ENCODE measurements at places on chromosomes 11 and 22. TPM values are rescaled to one million over a fixed set of nuclear protein-coding genes. Genes with fewer than 3 reads are reported as not detected.

GRCh38 chr11:95268391-95268790 lies 37.4 kb upstream of the SESN3 start:
- DNase-seq: no peak
- no peak overlapping the region for H3K27ac ChIP-seq
- no peaks in the 10 kb centered on the region for H3K4me1 ChIP-seq
- H3K4me3 ChIP-seq: no peak overlapping the region
- no peaks in the 10 kb centered on the region for H3K36me3 ChIP-seq
- H3K27me3 ChIP-seq: no peaks in the 10 kb centered on the region

- H3K4me1 ChIP-seq: no peaks in the 10 kb centered on the region
- no peak overlapping the region for H3K4me3 ChIP-seq
- no peak overlapping the region for H3K27ac ChIP-seq
These were observed 23.9 kb upstream of the TCF20 start for GRCh38 chr22:42294034-42294985.

TMEM121B gene
- 1.4 TPM for polyA plus RNA-seq

DNA sequence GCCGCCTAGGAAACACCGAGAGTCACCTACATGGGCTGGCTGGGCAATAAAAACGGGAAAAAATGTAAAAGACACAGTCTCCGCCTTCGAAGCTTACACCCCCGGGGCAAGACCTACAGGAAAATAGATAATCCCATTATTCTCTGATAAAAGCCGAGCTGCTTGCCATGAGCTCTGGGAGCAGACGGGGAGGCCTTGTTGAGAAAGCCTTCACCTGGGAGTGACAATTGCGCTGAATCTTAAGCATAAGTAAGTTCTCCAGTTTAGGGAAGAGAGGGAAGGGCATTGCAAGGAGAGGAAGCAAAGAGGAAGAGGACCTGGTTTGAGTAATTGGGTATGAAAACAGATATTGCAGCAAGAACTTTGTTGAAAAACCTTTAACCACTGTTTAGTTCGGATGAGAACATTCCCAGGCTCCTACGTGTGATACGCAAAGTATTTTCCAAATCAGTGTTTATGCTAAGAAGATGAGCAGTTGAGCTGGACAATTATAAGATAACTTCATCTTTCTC lies 813 bp upstream of the BTBD10 start:
- H3K4me1 ChIP-seq: peaks cover 6% of the 10 kb centered on the region
- peak overlapping the region; percentile 84 for H3K4me3 ChIP-seq
- H3K27ac ChIP-seq: peak overlapping the region; percentile 95
- DNase-seq: no peak

IGLL1 gene
- not detected for polyA plus RNA-seq

GRCh38 chr11:1694064-1694845 lies 2.7 kb upstream of the KRTAP5-6 start:
- H3K4me3 ChIP-seq: no peak overlapping the region
- H3K36me3 ChIP-seq: no peaks in the 10 kb centered on the region
- DNase-seq: peak; percentile 92
- no peaks in the 10 kb centered on the region for H3K27me3 ChIP-seq

GRCh38 chr22:47472636-47473035 lies 710.2 kb downstream of the TBC1D22A start:
- no peaks in the 10 kb centered on the region for H3K36me3 ChIP-seq
- no peak overlapping the region for H3K4me3 ChIP-seq
- H3K27me3 ChIP-seq: no peaks in the 10 kb centered on the region
- DNase-seq: no peak
- no peaks in the 10 kb centered on the region for H3K4me1 ChIP-seq

DNA sequence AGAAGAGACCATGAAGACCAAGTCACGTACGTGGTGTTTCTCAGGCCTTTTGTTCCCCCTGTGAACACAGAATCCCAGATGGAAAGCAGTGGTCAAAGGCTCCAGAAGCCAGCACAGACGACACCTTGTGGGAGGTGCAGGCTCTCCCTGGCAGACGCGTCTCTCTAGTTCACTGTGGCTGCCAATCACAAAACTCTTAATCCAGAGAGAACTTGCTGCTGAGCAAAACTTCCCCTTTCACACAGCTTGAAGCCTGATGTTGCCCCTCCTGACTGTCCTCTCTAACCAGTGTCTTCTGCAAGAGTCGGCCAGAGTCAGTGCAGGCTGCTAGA lies 67.1 kb downstream of the PIWIL3 start:
- H3K27ac ChIP-seq: no peak overlapping the region
- no peak overlapping the region for H3K4me3 ChIP-seq
- peaks cover 5% of the 10 kb centered on the region for H3K4me1 ChIP-seq
- no peaks in the 10 kb centered on the region for H3K36me3 ChIP-seq
- no peaks in the 10 kb centered on the region for H3K27me3 ChIP-seq

- H3K36me3 ChIP-seq: no peaks in the 10 kb centered on the region
- H3K4me1 ChIP-seq: no peaks in the 10 kb centered on the region
- no peak overlapping the region for H3K4me3 ChIP-seq
- H3K27ac ChIP-seq: no peak overlapping the region
- no peak for DNase-seq
- no peaks in the 10 kb centered on the region for H3K27me3 ChIP-seq
These were observed 415.9 kb downstream of the ETS1 start for GRCh38 chr11:128171506-128171905.

NAP1L4 gene
- polyA plus RNA-seq: 73.0 TPM

KIAA1671 gene
- polyA plus RNA-seq: 7.6 TPM

DNA sequence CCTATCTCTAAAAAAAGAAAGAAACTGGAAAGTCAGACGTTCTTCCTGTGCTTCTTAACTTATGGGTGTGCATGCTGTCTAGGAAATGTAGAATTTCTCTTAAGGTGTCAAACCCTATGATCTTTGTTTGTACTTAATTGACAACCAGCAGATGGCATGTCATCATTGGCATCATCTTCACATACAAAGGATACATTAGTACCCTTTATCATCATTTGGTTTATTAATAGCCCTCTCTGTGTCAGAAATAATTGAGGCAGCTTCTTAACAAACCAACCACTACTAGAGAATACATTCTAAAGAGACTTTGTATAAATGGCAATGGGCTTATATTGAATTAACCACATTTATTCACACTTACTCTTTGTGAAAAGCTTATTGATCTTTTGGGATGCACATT lies 13.9 kb downstream of the SRPRA start:
- no peak overlapping the region for H3K27ac ChIP-seq
- no peak overlapping the region for H3K4me3 ChIP-seq
- H3K4me1 ChIP-seq: no peaks in the 10 kb centered on the region

- H3K36me3 ChIP-seq: peaks cover 33% of the 10 kb centered on the region
- no peaks in the 10 kb centered on the region for H3K4me1 ChIP-seq
- H3K27me3 ChIP-seq: no peaks in the 10 kb centered on the region
- no peak overlapping the region for H3K4me3 ChIP-seq
- no peak for DNase-seq
These were observed 14.0 kb downstream of the RHOG start for GRCh38 chr11:3826721-3827120.

DNA sequence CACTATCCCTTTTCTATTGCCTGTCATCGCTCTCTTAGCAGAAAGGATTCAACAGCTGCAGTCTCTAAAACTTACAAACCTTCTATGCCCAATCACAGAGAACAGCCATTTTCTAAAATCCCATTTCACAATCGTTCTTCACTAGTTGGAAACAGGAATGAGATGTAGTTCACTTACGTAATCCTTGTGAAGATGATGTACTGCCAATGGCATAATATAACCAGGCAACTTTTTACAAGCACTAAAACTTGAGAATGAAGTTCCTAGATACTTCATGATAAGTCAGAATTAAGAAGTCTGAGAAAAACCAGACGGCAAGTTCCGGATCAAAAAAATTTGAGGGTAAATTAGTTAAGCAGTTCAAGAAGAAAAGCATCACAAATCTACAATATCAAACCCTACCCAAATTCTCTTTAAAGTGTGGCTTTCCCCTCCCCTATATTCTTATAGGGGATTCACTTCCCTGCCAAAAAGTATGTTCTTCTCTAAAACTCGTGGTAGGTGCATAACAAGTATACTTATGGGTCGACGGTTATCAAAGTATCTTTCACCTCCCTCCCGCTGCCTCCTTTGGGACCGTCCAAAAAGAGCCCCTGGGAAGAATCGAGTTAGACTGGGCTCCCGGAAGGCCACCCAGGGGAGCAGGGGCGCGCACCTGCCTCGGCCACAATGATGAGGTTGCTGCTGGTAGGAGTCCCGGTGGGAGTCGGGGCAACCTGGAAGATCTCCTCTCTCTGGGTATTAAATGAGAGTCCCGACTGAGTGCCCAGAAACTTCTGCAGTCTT lies 666 bp downstream of the MSANTD4 start:
- H3K27me3 ChIP-seq: peaks cover 2% of the 10 kb centered on the region
- no peak for DNase-seq
- peaks cover 2% of the 10 kb centered on the region for H3K36me3 ChIP-seq
- H3K4me1 ChIP-seq: no peaks in the 10 kb centered on the region
- peak overlapping the region; percentile 96 for H3K4me3 ChIP-seq
- H3K27ac ChIP-seq: peak overlapping the region; percentile 79

- H3K4me1 ChIP-seq: peaks cover 5% of the 10 kb centered on the region
- H3K27ac ChIP-seq: no peak overlapping the region
- H3K36me3 ChIP-seq: peaks cover 2% of the 10 kb centered on the region
- H3K27me3 ChIP-seq: no peaks in the 10 kb centered on the region
- DNase-seq: peak; percentile 36
These were observed 39.1 kb downstream of the MED15 start for GRCh38 chr22:20546541-20546950.

- peak; percentile 83 for DNase-seq
- no peak overlapping the region for H3K27ac ChIP-seq
- no peaks in the 10 kb centered on the region for H3K27me3 ChIP-seq
These were observed 230.4 kb downstream of the ST3GAL4 start for GRCh38 chr11:126585774-126586491.

DNA sequence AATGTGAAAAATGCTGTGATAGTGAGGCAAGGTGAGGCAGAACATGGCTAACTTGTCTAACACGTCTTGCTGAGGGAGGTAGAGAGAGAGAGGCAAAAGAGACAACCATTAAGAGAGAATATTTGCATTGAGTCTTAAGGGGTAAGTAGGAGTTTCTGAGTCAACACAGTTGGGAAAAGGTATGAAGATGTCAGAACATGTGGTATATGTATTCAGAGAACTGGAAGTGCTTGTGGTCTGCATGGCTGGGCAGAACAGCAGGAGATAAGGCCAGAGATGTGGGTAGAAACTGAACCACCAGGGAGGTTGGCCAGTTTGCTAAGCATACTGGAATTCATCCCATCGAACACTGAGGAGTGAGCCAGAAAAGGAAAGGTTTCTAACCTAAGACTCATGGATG lies 25.0 kb upstream of the SLC5A1 start:
- no peaks in the 10 kb centered on the region for H3K36me3 ChIP-seq
- no peak overlapping the region for H3K4me3 ChIP-seq
- DNase-seq: no peak
- H3K4me1 ChIP-seq: no peaks in the 10 kb centered on the region

GRCh38 chr11:127002669-127003259 lies 2.2 kb upstream of the KIRREL3 start:
- H3K27ac ChIP-seq: no peak overlapping the region
- H3K4me1 ChIP-seq: no peaks in the 10 kb centered on the region
- H3K4me3 ChIP-seq: no peak overlapping the region
- DNase-seq: no peak
- no peaks in the 10 kb centered on the region for H3K36me3 ChIP-seq

DNA sequence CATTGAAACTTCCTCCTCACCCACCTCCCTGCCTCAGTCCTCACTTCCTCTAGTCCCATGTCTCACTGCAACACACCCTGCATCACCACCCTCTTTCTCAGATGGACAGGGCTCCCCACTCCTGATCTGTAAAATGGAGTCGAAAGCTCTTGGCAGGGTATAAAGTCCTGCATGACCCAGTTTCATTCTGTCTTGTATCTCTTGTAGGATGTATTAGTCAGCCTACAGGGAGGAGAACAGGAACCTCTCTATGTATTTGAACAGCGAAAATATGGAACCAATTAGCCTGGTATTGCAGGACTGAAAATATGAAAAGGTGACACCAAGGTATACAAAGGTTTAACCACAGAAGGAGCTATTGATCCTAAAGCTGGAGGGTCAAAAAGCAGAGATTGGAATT lies 156.9 kb upstream of the SNX19 start:
- no peak overlapping the region for H3K27ac ChIP-seq
- H3K4me1 ChIP-seq: no peaks in the 10 kb centered on the region

DNA sequence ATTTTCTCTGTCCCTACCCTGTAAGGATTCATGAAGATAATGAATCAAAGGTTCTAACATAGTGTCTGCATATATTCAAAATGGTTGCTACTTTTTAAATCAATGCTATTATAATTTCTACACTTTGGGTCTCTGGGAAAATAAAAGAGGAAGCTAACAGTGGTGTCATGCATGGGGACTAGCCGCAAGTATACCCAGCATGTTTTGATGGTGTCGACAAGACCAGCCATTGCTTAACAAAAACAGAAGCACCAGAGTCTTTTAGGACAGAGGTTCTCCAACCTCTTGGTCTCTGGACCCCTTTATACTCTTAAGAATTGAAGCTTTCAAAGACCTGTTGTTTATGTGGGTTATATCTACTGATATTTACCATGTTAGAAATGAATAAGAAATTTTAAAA lies 37.8 kb downstream of the RNF141 start:
- no peak for DNase-seq
- no peak overlapping the region for H3K4me3 ChIP-seq
- H3K36me3 ChIP-seq: peaks cover 4% of the 10 kb centered on the region
- no peaks in the 10 kb centered on the region for H3K4me1 ChIP-seq
- H3K27ac ChIP-seq: no peak overlapping the region

DNA sequence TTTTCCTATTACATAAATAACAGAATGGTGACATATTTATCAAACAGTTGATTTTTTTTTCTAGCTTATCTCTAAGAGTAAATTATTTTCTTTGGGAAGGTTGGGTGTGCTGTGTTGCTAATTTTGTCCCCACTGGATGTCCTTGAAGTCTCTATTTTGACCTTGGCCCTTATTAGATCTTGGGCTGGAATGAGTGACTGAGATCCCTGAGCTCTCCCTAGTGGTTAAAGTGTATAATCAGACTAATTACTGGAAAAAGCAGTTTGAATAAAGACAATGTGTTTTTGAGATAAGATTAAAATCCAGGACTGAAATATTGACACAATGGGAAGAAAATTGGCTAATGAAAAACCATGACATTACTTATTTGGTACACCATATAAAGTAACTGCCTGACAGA lies 56.1 kb downstream of the AASDHPPT start:
- no peak for DNase-seq
- no peak overlapping the region for H3K27ac ChIP-seq
- H3K27me3 ChIP-seq: no peaks in the 10 kb centered on the region
- H3K4me3 ChIP-seq: no peak overlapping the region
- no peaks in the 10 kb centered on the region for H3K36me3 ChIP-seq

Measured in lung (tissue), 17 donors.